ENCODE measurements at places on chromosomes 4 and X.

DNA sequence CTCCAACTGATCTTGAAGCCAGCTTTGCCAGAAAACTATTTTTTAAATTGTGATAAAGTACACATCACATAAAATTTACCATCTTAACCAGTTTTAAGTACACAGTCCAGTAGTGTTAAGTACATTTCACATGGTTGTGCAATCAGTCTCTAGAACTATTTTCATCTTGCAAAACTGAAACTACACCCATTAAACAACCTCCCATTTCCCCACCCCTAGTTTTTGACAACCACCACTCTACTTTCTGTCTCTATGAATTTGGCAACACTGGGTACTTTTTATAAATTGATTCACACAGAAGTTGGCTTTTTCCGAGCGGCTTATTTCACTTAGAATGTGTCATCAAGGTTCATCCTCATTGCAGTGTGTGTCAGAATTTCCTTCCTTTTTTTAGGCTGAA is 31.0 kb downstream of the TRPC5 start:
- no peak for DNase-seq

DNA sequence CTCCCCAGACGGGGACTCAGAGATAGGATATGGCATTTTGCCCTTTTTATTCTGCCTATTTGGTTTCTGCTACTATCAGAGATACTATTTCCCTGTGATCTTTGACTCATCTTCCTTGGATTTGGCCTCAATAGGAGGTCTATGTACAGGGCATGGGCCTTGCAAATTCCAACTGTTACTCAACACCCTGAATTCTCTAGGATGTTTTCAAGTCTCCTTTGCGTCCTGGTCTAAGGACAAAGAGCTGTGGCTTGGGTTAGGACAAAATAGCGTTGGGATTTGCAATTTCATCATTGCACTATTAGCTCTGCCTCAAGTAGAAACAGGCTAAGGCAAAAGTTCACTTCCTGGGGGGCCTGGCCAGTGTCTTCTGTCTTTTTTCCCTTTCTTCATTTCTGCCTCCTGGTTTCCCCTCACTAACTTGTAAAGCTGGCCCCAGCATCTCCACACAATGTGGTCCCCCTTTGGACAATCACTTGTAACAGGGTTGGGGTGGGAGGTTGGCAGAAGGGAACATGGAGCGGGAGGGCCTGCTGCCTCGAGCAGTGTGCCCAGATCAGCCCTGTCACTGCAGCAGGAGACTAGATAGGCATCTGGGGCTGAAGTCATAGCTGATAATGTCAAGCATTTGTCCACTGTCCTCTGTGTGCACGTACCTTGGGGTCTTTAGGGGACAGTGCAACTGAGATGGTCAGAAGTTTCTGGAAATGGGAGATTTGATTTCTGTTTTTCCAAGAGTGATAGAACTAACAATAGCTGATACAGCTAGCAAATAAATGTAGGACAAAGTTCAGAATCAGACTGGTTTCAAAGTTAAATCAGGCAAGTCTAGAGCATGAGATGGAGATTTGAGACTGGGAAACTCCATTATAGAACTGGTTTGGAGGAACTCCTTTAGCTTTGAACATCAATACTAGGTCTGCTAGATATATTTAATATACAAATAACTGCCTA is 25.8 kb upstream of the STBD1 start:
- DNase-seq = no peak

DNA sequence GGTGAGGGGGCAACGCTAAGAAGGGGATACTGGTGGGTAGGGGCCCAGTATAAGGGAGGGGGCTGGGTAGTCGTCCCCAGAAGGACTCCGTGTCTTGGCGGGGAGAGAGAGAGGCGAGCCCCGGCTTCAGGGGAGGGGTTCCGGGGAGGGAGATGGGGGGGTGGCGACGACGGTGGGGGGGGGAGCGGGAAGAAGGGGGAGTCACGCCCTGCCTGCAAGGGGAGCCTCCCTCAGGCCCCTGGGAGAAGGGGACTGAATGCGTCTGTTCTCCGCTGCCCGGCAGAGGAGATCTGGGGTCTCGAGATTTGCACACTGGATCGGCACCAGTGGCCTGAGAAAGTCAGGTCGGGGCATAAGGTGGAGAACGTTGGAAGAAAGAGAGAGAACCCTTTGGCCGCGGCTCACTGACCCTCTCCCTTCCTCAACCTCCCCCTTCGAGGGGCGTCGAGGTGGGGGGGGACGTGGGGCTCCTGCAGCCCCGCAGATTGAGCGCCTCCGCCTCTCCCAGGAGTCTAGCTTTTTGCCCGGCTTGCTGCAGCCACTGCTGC is 609 bp upstream of the BCORL1 start:
- no peak for DNase-seq

- DNase-seq = no peak
These were observed 192.0 kb downstream of the PCDH7 start for GRCh38 chr4:30912098-30912714.

GRCh38 chr4:93827272-93827947 is 1.1 kb upstream of the ATOH1 start:
- no peak for DNase-seq

Data from lower leg skin (tissue), 4 donors.